ENCODE measurements at places on chromosomes 1 and 21.

DNA sequence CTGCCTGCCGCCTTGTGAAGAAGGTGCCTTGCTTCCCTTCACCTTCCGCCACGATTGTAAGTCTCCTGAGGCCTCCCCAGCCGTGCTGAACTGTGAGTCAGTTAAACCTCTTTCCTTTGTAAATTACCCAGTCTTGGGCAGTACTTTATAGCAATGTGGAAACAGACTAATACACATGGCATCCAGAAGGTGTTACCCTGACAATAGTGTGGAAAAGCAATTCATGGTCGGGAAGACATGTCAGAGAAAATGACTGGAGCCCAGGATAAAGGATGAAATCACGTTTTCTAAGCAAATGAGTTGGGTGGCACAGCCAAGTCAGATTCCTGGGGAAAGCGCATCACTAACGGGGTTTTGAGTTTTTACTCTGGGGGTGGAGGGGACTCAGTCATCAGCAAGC lies 76.4 kb downstream of the HLCS start:
- DNase-seq, result no peak

GRCh38 chr1:102047724-102048123 lies 51.0 kb upstream of the OLFM3 start:
- no peak for DNase-seq

GRCh38 chr1:115828101-115829022 lies 12.6 kb downstream of the NHLH2 start:
- DNase-seq, result peak; percentile 39

- no peak for DNase-seq
These were observed 4.3 kb upstream of the DPYD start for GRCh38 chr1:97925151-97925550.

- DNase-seq, result peak; percentile 17
These were observed 1.2 kb downstream of the KCTD3 start for GRCh38 chr1:215568299-215568692.

GRCh38 chr1:154664331-154665002 lies 56.5 kb upstream of the ADAR start:
- no peak for DNase-seq

- no peak for DNase-seq
These were observed 36.4 kb downstream of the TMED5 start for GRCh38 chr1:93143769-93144168.

GRCh38 chr1:28781305-28781704 lies 30.7 kb upstream of the OPRD1 start:
- no peak for DNase-seq

DNA sequence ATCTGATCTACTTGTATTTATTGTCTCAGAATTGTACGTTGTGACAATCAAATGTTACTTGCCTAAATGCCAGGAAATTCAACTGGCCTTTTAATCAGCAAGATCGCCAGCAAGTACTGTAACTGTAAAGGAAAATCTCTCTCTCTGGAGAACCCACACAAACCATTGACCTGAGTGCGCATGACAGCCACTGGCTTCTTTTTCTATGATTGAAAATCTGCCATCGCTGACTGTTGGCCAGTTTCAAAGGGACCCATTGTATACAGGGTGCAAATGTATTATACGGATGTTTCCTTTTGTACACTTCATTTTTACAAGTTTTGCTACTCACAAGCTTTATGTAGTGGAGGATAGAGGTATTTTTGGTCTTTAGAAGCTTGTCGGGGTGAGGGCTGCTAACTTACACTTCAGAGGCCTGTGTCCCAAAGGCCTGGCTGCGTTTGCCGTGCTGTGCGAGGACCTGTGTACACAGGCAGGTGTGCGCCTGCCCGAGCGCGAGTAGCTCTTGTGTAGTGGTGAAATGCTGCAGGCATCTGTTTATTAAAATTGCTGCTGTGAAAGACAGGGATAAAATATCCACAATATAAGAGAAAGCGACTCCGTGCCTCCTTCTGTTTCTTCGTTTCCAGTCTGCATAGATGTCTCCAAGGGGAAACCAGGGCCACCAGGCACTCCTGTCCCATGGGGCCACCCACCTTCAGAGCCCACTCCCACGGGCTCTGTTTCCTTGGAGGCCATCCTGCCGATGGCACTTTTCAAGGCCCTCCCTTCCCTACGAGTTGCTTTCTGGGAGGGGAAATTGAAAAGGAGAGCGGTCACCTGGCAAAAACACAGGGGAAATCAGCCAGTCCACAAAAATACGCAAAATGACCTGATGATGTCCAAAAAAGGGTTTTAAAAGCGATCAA lies 25.3 kb upstream of the TRAPPC10 start:
- DNase-seq, result no peak

GRCh38 chr1:160219062-160219929 lies 14.1 kb downstream of the PEA15 start:
- DNase-seq, result peak; percentile 22

GRCh38 chr1:156337888-156338179 lies 258 bp downstream of the CCT3 start:
- DNase-seq, result no peak

DNA sequence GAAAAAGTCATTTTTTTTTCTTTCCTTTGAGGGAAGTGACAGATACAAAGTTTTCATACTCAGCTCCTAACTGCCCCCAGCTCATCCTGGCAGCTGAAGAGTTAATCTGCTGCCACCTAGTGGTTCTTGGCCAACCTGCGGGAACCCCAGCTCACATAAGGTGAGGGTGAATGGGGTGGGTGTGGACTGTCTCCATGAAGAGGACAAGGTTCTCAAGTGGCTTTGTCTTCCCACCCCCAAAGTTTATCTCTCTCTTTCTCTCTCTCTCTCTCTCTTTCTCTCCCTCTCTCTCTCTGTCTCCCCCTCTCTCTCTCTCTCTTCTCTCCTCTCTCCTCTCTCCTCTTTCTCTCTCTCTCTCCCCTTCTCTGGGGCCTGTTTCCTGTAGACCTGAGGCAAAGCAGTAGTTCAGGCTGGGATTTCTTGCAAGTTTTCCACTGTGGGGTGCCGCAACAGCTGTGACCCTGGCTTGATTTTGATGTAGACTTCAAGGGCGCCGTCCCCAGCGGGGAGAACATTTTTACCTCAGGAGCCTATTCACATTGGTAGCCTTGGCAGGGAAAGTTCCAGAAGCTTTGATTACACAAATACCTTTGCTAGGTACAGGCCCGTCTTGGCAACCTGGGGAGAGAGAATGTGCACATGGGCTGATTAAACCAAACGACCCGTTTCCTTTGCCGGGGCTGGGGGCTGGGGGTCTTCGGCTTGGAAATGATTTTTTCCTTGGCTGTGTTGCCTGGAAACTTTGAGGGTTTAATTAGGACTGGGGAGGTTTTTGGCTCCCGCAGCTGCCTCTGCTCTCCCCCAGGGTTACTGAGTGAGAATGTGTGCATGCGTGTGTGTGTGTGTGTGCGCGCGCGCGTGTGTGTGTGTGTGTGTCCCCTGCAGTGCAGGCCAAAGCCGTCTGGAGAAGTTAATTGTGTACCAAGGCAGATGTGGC lies 135.9 kb downstream of the TM2D1 start:
- peak; percentile 62 for DNase-seq

- DNase-seq, result no peak
These were observed 12.1 kb downstream of the CD244 start for GRCh38 chr1:160850541-160850940.

- DNase-seq, result no peak
These were observed 64.5 kb downstream of the RPAP2 start for GRCh38 chr1:92363401-92363800.
